ENCODE measurements at places on chromosomes 13 and 19.

DNA sequence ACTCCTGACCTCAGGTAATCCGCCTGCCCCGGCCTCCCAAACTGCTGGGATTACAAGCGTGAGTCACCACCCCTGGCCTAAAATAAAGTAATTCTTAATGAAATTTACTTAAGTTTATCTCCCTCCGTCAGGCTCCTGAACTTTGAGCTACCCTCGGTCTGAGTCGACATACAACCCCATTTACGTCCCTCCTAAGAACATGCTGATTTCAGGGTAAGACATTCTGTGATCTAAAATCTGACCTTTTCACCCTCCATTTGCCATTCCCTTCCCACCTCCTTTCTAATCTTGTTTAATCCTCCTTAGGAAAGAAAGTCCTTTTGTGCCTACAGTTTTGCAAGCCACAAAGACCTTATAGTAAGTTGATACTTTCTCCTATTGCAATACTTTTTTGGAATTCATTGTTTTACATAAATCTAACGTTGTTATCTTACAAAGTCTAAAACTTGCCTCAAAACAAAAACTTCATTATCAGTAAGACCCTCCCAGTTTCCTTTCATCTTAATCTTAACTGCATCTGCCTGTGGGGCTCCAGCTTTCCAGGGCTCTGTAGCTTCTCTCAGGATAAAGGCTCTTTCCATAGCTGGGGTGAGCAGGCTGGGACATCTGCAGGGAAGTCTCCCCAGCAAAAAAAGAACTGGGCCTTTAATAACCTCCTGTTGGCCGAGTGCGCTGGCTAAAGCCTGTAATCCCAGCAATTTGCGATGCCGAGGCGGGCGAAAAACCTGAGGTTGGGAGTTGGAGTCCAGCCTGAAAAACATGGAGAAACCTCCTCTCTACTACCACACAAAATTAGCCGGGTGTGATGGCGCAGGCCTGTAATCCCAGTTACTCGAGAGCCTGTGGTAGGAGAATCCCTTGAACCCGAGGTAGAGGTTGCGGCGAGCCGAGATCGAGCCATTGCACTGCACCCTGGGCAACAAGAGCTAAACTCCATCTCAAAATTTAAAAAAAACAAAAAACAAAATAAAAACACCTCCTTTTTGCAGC is 143.1 kb downstream of the ZNF737 start:
- DNase-seq = no peak
- H3K36me3 ChIP-seq = peaks cover 41% of the 10 kb centered on the region
- peak overlapping the region; percentile 100 for H3K4me3 ChIP-seq

- no peaks in the 10 kb centered on the region for H3K27me3 ChIP-seq
- peaks cover 10% of the 10 kb centered on the region for H3K36me3 ChIP-seq
- H3K4me1 ChIP-seq = peaks cover 35% of the 10 kb centered on the region
- no peak for DNase-seq
These were observed 1.5 kb downstream of the SBNO2 start for GRCh38 chr19:1172353-1173158.

GRCh38 chr19:38799104-38799503 is 10.1 kb downstream of the LGALS7B start:
- DNase-seq = no peak
- H3K27me3 ChIP-seq = no peaks in the 10 kb centered on the region
- no peaks in the 10 kb centered on the region for H3K36me3 ChIP-seq
- no peak overlapping the region for H3K4me3 ChIP-seq
- no peak overlapping the region for H3K27ac ChIP-seq
- peaks cover 3% of the 10 kb centered on the region for H3K4me1 ChIP-seq

DNA sequence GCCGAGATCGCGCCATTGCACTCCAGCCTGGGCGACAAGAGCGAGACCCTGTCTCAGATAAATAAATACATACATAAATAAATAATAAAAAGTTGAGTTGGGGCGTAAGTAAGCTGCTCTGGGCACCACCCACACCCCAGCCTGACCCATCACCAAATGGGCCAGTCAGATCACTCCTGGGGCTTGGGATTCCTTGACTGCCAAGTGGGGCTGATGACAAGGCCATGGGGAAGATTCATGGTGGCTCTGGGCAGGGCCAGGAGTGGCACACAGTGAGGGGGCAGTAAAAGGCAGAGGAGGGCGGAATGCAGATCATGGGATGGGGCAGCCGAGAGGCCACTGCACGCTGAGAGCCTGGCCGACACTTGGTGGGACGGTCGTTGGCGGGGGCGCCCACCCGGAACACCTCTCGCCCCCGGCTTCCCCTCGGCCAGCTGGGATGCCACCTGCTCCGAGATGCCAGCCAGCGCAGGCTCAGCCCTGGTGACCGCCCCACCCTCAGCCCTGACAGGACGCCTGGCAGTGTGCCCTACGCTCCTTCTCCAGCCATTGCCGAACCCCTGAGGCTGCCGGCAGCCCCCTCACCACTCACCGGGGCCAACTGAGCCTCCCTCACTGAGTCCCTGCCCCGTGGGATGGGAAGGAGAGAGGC is 10.9 kb downstream of the ZNF653 start:
- peaks cover 10% of the 10 kb centered on the region for H3K36me3 ChIP-seq
- no peak for DNase-seq
- H3K4me3 ChIP-seq = no peak overlapping the region
- H3K4me1 ChIP-seq = no peaks in the 10 kb centered on the region

- H3K4me1 ChIP-seq = peaks cover 34% of the 10 kb centered on the region
- peak overlapping the region; percentile 38 for H3K27ac ChIP-seq
- no peak overlapping the region for H3K4me3 ChIP-seq
These were observed 10.2 kb upstream of the CBLC start for GRCh38 chr19:44767295-44768180.

GRCh38 chr13:97113231-97114001 is 108.7 kb upstream of the MBNL2 start:
- H3K36me3 ChIP-seq = no peaks in the 10 kb centered on the region
- peaks cover 17% of the 10 kb centered on the region for H3K4me1 ChIP-seq
- no peak overlapping the region for H3K27ac ChIP-seq
- H3K27me3 ChIP-seq = peaks cover 27% of the 10 kb centered on the region
- DNase-seq = no peak

- no peak for DNase-seq
- H3K27ac ChIP-seq = no peak overlapping the region
- no peaks in the 10 kb centered on the region for H3K36me3 ChIP-seq
- no peak overlapping the region for H3K4me3 ChIP-seq
- no peaks in the 10 kb centered on the region for H3K27me3 ChIP-seq
These were observed 12.0 kb downstream of the BCAM start for GRCh38 chr19:44820648-44821609.

- no peak overlapping the region for H3K27ac ChIP-seq
- no peaks in the 10 kb centered on the region for H3K36me3 ChIP-seq
- DNase-seq = no peak
- peaks cover 15% of the 10 kb centered on the region for H3K27me3 ChIP-seq
- no peaks in the 10 kb centered on the region for H3K4me1 ChIP-seq
These were observed 407.8 kb downstream of the ZNF536 start for GRCh38 chr19:30780032-30780431.

All from activated CD4-positive, alpha-beta memory T cell treated with anti-CD3 and anti-CD28 coated beads for 36 hours (primary cell).